D721Med (cell line): ENCODE measurements at places on chromosomes 6 and 20.

GRCh38 chr20:63461104-63461763 lies 11.2 kb downstream of the KCNQ2 start:
- DNase-seq: peak; percentile 64

- DNase-seq: no peak
These were observed 310.4 kb upstream of the MOCS1 start for GRCh38 chr6:40244699-40245098.

DNA sequence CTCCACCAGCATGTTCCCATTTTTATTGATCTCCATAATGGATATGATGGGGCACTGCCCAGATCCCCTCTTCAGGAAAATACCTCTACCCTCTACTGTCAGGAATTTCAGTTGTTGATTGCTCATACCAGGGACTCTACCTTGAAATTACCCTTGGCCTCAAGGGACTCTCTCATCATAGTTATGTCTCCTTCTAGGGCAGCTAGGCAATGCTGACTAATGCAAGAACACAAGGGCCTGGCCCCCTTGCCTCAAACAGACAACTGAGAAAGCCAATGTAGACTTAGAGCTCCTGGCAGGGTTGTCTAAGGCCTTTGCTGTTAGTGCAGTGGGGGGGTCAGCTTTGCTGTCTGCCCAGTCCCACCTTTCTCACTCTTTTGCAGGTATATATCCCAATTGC lies 493.1 kb downstream of the BTBD3 start:
- DNase-seq: no peak

DNA sequence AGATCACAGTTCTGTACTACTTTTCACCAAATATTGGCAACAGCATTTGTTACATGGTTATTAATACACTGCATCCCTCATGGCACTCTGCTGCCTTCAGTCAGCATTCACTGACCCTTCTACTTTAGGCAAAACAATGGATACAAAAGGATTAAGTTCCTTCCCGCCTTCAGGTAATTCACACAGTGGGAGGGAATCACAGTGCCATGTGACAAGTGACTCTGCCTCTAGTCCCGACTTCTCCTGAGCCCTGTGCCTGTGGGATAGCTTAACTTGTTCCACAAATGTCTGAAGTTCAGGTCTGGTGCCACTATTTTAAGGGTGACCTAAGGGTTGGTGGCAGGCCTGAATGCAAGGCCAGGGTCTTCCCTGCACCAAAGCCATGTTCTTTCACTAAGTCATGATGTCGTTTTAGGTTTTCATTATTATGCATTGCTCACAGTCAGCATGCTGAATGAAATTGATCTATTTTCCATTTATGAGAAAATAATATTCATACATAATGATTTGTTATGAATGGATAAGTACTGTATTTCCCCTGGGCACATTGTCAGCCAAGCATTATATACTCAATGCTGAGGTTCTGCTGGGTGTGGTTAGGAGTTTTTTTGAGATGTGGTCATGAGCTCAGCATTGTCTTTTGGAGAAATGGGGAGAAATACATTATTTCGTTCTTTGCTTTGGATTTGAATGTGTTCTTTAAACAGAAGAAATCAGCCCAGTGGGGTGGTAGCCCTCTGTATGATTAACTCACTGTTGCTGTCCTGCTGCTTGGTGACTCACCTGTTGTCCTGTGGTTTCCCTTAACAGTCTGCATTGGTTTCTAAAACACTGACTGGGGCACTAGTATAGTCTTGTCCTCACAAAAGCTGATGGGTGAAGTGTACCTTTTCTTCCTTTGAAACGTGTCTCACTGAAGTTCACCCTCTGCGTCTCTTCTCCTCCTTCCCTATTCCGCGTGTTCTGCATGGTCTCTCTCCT lies 66.4 kb downstream of the AFDN start:
- DNase-seq: no peak

DNA sequence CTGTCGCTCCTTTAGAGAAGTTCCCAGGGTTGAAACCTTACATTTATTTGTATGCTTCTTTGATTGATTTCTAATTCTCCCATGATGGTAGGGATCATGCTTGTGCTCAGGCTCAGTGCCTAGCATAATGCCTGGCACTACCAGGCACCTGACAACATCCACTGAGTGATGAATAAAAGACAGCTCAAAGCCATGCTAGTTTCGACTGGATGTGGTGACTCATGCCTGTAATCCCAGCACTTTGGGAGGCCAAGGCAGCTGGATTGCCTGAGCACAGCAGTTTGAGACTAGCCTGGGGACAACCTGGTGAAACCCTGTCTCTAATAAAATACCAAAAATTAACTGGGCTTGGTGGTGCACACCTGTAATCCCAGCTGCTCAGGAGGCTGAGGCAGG lies 11.6 kb upstream of the CD164 start:
- DNase-seq: no peak

DNA sequence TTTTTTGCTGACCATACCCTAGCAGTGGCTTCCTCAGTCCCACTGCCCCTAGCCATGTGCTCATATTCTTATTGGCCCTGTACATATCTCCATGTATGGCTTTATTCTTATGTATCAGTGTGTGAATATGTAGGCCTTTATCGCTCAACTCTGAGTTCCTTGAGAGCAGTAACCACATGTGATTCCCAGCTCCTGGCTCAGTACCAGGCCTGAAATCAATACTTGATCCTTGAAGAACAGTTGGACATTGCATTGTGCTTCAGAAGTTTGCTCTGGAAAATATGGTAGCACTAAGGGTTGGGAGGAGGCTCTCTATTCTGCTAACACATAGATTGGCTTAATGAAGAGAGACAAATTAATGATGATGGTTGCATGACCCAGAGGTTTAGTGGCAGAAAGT lies 118.8 kb upstream of the FERMT1 start:
- DNase-seq: no peak

- no peak for DNase-seq
These were observed 39.1 kb upstream of the RNGTT start for GRCh38 chr6:89002523-89002922.

GRCh38 chr20:48735112-48735511 lies 92.7 kb downstream of the PREX1 start:
- DNase-seq: no peak

DNA sequence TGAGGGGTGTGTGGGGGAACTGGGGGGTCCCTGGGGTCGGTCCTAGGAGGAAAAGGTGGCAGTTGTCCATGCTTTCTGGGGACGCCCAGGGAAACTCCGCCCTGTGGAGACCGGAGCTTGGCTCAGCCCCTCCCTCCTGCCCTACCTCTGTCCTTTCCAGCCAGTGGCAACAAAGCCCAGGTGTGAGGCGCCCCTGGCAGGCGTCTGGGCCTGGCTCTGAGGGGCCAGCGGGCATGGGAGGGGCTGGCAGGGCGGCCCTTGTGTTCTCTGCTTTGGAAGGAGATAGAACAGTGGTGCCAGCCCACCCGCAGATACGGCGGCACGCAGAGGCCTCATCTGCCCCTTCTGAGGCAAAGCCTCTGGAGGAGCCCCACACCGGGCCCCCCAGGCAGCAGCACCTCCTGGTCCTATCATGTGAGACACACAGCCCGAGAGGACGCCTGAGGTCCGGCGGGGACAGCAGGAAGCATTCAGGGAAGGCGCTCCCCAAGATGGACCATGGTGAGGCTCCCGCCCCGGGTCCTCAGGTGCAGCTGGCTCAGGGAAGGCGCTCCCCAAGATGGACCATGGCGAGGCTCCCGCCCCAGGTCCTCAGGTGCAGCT lies 47.9 kb downstream of the YTHDF1 start:
- DNase-seq: no peak

GRCh38 chr6:110980227-110980626 lies 1.6 kb upstream of the RPF2 start:
- no peak for DNase-seq

DNA sequence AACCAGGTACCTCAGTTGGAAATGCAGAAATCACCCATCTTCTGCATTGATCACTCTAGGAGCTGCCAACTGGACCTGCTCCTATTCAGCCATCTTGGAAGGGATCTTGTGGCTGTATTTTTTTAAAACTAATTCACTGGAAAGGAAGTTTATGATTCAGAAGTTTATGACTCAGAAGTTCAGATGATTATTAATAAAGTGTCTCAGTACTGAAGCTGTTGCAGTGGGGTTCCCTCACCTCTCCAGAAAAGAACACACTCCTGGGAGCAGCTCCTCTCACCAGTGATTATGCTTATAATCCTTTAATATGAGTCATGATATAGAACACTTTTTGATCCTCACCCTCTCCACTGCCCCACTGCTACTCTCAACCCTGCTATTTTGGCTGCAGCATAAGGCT lies 291.2 kb upstream of the HS3ST5 start:
- no peak for DNase-seq

GRCh38 chr6:13813026-13813425 lies 1.3 kb downstream of the MCUR1 start:
- DNase-seq: no peak

DNA sequence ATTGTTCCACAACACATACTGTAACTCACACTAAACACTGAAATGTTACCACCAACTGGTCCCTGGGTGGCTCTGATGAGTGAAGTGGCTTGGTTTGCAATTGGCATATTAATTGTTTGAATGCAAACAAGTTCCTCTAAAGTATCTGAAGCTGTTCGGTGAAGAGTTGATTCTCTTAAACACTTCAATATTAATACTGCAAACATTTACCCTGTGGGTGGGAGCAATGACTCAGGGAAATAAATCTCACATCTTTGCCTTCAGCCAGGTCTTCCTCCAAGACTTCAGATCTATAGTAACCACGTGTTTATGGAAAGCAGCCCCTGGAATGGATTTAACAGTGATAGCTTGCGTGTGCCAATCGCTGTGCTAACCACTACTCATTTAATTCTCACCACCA lies 176.0 kb downstream of the MAFB start:
- DNase-seq: no peak

DNA sequence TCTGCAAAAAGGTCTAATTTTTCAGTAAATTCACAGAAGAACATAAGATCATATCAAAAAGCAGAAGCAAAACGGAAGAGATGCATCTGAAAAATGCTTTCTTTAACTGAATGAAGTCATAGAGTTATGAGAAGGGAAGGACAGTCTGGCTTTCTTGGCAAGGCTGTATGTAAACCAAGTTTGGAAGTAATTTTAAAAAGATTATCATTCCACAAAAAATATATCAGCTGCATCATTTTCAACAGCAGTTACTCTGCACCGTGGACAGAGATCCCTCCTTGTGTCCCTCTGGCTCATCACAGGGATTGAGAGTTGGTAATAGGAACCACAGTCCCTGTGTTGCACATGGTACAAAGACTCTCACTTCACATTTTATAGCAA lies 258.5 kb downstream of the HIVEP2 start:
- no peak for DNase-seq

DNA sequence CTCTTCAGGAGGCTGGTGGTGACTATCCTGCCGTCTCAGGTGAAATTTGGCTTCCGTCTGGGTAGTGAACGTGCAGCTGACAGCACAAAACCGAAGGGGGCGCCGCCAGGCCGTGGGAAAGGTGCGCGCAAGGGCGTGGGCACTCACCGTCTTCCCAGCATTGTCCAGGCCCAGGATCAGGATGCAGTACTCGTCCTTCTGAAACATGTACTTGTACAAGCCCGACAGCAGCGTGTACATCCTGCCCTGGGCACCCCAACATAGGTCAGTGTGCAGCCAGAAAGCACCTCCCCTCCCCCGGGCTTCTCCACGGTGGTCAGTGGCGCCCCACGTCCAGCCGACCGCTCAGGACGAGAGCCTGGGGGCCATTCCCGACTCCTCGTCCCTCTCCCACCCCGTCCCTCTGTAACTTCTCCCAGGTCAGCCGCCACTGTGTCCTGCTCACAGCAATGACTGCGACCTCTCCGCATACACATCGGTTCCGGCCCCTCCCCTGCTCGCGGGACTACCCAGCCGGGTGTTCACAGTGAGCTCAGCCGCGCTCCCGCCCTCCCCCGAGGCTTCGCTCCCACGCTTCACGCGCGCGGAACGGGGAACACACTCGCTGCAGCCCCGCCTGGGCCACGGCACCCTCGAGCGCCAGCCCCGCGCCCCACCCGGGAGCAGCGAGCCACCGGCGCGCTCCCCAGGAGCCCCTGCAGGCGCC lies 771 bp downstream of the ARFRP1 start:
- no peak for DNase-seq

DNA sequence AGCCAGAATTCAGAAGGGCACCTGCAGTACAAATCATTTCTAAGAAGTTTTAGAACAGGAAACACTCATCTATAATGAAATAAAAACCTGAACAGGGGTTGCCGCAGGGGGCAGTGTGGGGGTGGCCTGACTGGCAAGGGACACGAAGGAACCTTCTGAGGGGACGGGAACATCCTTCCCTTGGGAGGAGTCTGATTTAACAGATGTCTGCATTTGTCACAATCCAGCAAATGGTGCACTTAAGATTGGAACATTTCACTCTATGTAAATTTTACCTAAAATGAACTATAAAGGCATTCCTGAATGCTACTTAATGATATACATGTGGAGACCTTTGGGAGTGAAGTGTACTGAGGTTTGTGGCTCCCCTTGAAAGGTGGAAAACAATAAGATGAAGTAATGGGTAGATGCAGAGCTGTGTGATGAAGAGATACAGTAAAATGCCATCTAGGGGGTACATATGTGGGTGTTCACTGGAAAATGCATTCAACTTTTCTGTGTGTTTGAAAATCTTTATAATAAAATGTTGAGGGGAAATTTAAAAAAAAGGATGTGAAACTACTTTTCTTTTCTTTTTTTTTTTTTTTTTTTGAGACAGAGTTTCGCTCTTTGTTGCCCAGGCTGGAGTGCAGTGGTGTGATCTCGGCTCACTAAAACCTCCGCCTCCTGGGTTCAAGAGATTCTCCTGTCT lies 89.5 kb downstream of the SNX5 start:
- DNase-seq: no peak

- DNase-seq: no peak
These were observed 41.9 kb downstream of the SYNJ2 start for GRCh38 chr6:158023597-158023939.

DNA sequence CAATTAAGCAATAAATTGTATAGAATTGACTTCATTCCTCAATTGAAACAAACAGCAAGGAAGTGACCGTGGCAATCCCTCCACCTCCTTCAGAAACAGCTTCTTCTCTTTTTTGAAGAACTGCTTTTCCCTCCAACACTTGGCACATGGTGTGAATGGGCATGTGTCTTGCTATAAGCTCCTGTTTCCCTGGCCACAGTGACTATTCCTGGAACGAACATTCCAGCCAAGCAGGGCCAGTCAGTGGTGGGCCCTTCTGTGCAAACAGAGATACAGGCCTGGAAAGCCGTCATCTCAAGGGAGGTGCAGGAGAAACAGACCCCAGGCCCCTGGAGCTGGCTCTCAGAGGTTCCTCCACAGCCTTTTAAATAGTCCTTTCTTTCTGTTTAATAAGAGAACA lies 6.9 kb downstream of the TXNDC5 start:
- DNase-seq: no peak

- no peak for DNase-seq
These were observed 425.1 kb upstream of the JAG1 start for GRCh38 chr20:11098888-11099287.

DNA sequence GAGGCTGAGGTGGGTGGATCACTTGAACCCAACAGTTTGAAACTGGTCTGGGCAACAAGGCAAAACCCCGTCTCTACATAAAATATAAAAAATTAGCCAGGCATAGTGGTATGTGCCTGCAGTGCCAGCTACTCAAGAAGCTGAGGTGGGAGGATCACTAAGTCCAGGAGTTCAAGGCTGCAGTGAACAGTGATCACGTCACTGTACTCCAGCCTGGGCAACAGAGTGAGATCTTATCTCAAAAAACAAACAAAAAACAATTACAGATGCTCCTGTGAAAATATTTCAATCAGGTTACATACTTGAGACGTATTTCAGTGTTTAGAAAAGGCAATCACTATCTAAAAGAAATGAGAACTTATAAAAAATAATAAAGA lies 33.8 kb downstream of the RANBP9 start:
- DNase-seq: no peak

GRCh38 chr6:11804135-11804534 lies 25.5 kb upstream of the ADTRP start:
- no peak for DNase-seq
